Fibroblast of the aortic adventitia (primary cell): ENCODE measurements at places on chromosomes 11 and 22. TPM values are rescaled to one million over a fixed set of nuclear protein-coding genes. Genes with fewer than 3 reads are reported as not detected.

DBX1 gene
- total RNA-seq, result not detected in 2 replicates

ATG13 gene
- total RNA-seq, result 58.8 and 152 TPM in 2 replicates

DMC1 gene
- total RNA-seq, result 1.3 and 5.3 TPM in 2 replicates

SHANK3 gene
- total RNA-seq, result 0.90 and 0.98 TPM in 2 replicates

KDM4D gene
- 0.08 and 1.1 TPM in 2 replicates for total RNA-seq

SSTR3 gene
- total RNA-seq, result 0.41 TPM in 1 of 2 replicates, not detected in the other

TIMP3 gene
- total RNA-seq, result 153 and 329 TPM in 2 replicates

TREH gene
- total RNA-seq, result not detected in 2 replicates

CHEK1 gene
- 8.7 and 49.5 TPM in 2 replicates for total RNA-seq

CCDC81 gene
- 0.36 and 2.6 TPM in 2 replicates for total RNA-seq

CCDC87 gene
- 0.45 and 1.1 TPM in 2 replicates for total RNA-seq

CCDC34 gene
- total RNA-seq, result 6.3 and 10.7 TPM in 2 replicates

SCGB1A1 gene
- not detected in 2 replicates for total RNA-seq

OR2AG2 gene
- total RNA-seq, result 0.09 and 0.33 TPM in 2 replicates

ALDH3B2 gene
- total RNA-seq, result not detected in 2 replicates

FOLR3 gene
- total RNA-seq, result 0.90 TPM in 1 of 2 replicates, not detected in the other

DGCR6 gene
- total RNA-seq, result 1.8 and 5.7 TPM in 2 replicates

APOA4 gene
- not detected in 2 replicates for total RNA-seq

SLC22A9 gene
- not detected in 2 replicates for total RNA-seq

TMEM218 gene
- total RNA-seq, result 9.2 and 35.1 TPM in 2 replicates

DERL3 gene
- 0.36 TPM in 1 of 2 replicates, not detected in the other for total RNA-seq

TP53I11 gene
- total RNA-seq, result 23.1 and 27.4 TPM in 2 replicates

PGA4 gene
- total RNA-seq, result not detected in 2 replicates

MLC1 gene
- 0.09 TPM in 1 of 2 replicates, not detected in the other for total RNA-seq

APOBEC3B gene
- total RNA-seq, result 0.90 and 6.8 TPM in 2 replicates

NAT10 gene
- 27.3 and 29.3 TPM in 2 replicates for total RNA-seq

TYR gene
- total RNA-seq, result not detected in 2 replicates

BTG4 gene
- total RNA-seq, result 0.36 TPM in 1 of 2 replicates, not detected in the other

SYCE3 gene
- total RNA-seq, result not detected in 2 replicates

LSP1 gene
- total RNA-seq, result 18.7 and 40.2 TPM in 2 replicates

SMC1B gene
- total RNA-seq, result 0.08 and 0.09 TPM in 2 replicates

KCNJ1 gene
- 0.25 TPM in 1 of 2 replicates, not detected in the other for total RNA-seq

OR10W1 gene
- not detected in 2 replicates for total RNA-seq

CCDC73 gene
- total RNA-seq, result not detected in 2 replicates
